CD4-positive, alpha-beta T cell treated with Interleukin-6 at 100 ng/mL for 8 hours (primary cell): ENCODE measurements at places on chromosomes 2 and 18.
A peak's percentile ranks its signal among the peaks of the same experiment; 100 is the strongest.

GRCh38 chr18:78138983-78139496 is 840.6 kb upstream of the SALL3 start:
- DNase-seq = no peak

GRCh38 chr2:54041135-54041534 is 70.3 kb upstream of the PSME4 start:
- DNase-seq = peak; percentile 18

DNA sequence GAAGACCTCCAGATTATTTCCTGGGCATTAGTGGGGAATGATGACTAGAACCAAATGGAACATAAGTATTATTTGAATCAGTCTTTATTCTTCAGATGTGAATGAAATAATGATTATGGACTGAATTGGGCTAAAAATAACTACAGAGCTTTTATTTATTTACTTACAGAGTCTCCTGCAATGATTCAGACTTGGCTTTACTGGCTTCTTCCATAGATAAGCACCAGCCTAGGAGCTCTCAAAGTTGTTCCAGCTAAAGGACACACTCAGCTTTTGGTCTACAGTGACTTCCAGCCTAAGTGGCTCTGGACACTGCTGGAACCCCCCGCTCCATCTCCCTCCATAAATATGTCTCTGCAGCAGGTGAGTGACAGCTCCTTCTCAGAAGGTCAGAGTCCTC is 24.3 kb upstream of the ARHGAP25 start:
- DNase-seq = no peak

DNA sequence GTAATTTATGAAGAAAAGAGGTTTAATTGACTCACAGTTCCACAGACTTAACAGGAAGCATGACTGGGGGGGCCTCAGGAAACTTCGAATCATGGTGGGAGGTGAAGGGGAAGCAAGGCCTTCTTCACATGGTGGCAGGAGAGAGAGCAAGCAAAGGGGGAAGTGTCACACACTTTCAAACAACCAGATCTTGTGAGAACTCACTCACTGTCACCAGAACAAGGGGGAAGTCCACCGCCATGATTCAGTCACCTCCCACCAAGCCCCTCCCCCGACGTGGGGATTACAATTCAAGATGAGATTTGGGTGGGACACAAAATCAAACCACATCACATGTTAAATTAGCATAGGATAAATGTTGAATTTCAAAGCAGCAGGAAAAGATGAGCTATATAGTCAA is 56.2 kb downstream of the STRADB start:
- no peak for DNase-seq

DNA sequence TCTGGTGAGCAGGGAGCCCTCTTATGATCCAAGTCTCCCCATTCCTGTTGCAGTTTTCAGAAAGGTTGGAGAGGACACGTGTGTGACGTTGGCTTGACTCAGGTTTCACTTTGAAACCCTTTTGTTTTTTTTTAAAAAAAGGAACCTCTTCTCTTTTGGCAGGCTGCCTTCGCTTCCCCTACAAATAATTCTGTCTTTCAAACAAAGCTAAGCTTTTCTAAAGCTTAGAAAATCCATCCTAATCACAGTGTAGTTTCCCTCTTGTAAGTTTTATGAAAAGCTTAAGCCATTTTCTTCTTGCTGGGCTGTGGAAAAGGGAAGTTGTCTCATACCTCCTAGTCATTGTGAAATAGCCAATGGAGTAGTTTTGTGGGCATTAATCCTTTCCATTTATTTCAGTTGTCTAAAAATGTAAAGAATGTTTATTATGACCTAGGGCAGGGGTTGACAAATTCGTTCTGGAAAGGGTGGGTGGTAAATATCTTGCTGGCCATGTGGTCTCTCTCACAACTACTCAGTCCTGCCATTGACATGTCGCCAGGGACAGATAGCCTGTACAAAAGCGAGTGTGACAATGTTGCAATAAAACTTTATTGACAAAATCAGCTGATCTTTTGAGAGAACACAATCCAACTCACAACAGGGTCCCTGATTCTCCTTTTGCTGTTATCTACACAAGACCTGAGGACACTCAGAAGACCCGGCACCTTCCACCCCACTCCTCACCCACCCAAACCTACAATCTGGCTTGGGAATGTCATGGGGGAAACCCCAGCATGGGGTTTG is 878.8 kb downstream of the RNF144A start:
- no peak for DNase-seq

DNA sequence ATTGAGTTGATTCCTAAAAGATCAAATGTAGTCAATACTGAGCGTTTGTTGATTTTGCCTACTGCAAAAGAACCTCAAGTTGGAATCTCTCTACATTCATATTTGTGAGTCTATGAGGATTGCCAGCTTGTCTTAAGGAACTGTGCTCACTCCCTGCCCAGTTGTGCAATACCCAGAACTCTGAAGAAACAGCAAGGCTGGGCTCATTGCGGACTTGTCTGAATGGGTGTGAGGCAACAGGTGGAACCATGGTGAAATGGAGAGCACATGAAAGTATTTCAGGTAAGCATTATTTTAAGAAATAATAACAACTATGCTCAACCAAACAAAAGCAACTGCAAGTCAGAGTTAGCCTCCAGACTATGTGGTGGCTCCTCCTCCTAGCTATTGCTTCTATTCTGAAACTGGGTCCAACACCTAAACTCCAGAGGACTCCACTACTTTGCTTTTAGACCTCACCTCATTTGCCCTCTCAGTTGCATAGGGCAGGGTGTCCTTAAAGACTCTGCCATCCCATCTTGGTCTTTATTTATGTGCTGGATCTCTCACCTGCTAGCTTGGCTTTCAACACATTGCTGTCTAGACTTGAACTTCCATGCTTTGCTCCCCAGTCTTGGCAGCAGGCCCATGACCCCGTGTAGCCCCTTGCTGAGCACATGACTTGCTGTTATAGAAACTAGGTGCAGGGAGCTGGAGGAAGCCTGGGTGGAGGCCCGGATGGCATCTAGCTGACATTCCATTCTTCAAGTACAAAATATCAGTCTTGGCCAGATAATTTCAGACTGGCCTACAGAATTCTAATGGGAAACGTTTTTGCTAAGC is 94.8 kb upstream of the ARL5A start:
- DNase-seq = no peak
